ENCODE measurements at places on chromosomes 6 and 20.

DNA sequence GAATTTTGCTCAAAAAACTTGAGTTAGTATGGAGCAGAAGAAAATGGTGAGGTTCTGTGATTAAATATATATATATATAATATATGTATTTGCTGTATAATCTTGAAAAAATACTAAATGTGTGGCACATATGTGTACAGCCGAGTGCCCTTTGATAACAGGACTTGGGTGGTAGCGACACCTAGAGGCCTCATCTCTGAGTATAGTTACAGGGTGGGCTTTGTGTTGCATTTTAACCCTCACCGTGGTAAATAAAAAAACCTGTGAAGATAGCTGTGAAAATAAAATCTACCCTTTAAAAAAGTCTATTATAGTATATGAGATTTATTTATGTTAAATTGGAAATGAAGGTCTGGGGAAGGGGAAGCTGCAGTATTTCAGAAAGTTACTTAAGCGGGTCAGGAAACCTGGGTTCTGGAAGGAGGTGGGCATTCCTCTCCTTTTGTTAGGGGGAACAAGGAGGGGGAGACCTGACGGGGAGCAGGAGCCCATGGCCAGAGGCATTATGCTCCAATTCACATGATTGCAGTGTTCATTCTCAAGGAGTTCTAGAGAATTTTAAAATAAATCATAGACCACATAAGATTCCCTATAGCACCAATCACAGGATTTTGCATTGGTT is 82.7 kb downstream of the SH3BGRL2 start:
- peak; percentile 73 for DNase-seq

GRCh38 chr6:95805699-95806098 is 210.1 kb upstream of the FUT9 start:
- no peak for DNase-seq

DNA sequence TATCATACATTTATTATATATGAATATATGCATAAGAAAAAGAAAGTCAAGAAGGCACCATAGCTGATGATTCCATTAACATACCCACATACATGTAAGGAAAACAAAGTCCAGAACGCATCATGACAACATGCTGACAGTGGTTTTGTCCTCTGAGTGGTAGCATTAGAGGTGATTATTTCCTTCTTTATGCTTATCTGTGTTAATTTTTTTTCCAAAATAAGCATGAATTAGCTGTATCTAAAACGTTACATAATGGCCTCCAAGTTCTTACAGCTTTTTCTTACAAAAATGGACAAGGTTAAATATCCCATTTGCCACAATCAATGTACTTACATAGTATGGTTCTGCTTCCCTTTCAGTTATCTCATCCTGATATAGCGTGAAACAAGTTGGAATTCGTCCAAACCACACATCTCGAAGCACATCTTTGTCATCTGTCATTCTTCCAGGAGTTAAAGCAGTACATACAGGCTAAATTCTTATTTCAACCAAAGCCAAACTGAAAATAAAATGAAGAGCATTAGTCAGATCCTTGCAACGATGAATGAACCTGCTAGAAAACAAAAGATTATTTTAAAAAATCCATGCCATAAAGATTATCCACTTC is 9.7 kb downstream of the ATG5 start:
- no peak for DNase-seq

DNA sequence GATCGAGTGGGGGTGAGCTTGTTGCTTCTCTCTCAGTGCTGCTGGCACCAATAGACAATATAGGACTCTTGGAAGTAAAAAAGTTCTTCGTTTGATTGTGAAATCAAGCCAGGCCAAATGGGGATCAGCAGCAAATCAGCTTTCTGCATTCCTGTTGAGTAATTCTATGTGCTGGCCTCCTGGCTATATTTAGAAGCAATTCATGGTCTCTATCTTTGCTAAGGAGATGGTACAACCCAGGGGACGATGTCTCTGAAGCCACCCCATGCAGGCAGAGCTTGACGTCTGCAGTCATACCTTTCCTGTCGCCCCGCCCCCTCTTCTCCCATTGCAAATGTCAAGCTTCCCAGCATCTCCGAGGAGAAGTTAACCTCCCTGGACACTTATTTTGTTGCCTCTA is 199.1 kb downstream of the SCP2D1 start:
- DNase-seq, result no peak

DNA sequence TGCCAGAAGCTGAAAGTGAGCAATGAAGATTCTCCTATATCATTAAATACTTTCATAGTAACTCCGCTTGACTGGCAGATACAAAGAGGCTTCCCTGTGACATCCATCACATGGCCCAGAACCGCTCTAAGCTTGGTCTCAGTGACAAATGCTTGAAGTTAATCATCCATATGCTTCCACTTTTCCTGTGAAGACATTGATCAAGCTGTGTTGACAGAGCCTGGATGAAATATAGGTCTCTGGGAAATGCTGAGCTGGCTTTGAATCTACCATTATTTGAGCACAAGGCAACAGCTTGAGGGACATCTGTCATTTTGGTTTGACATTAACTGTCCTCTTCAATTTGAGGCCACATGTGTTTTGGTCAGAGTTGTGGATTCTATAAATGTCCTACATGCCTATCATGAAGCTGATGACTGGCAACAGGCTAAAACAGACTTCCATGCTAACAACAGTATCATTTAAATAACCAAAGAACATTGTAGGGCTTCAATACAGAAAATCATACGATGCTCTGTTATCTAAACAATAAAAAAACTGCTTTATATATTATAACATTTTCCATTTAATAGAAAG is 402.2 kb upstream of the IRAK1BP1 start:
- DNase-seq, result no peak

DNA sequence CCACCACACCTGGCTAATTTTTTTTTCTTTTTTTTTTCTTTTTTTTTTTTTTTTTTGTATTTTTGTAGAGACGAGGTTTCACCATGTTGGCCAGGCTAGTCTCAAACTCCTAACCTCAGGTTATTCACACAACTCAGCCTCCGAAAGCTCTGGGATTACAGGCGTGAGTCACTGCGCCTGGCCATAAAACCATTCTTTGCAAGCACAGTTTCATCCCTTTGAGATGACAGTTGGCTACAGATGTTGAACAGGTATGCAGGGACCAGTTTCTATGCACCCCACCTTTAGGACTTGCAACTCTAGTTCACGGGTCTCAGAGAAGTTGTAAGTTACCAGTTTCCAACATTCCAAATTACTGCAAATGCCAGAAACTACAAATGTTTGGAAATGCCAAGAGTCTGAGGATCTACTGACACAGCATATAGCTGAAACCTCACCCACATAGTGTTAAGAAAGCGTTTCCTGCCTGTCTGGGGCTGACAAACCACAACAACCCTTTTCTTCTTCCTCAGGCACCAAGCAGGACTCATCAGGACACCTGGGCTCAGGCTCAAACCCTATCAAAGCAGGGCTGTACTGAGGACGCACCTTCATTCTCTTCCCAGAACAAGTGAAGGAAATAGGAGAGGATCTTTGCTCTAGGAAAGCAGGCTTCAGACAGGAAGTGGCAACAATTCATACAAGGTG is 22.9 kb downstream of the ARHGAP18 start:
- peak; percentile 33 for DNase-seq

- no peak for DNase-seq
Observed at GRCh38 chr20:21519136-21519584, 5.3 kb upstream of the NKX2-2 start.

- DNase-seq, result no peak
Observed at GRCh38 chr20:3606021-3606420, 57.2 kb downstream of the GFRA4 start.

DNA sequence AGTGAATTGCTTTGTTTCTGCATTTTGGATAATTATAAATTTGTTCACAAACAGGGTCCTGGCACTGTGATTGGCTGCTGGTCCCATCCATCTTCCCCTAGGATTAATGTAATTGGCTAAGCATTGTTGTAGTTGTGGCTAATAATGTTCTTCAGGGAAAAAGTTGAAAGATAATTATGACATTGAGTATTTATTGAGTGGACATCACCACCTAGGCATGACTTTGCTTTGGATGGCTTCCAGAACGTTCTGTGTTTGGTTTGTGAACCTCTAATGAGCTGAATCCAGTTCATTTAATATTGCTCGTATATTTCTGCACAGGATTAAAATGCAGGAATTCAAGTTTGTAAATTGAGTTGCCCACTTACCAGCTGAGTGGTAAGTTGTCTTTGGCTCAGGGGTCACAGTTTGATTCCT is 55.1 kb downstream of the ARID1B start:
- peak; percentile 37 for DNase-seq
